A549 (cell line): ENCODE measurements at places on chromosomes 11 and 22.

- no peak for DNase-seq
Measured at GRCh38 chr11:6670202-6670830, 12.8 kb downstream of the MRPL17 start.

- no peak for DNase-seq
Measured at GRCh38 chr22:30978304-30978962, 9.4 kb downstream of the TUG1 start.

DNA sequence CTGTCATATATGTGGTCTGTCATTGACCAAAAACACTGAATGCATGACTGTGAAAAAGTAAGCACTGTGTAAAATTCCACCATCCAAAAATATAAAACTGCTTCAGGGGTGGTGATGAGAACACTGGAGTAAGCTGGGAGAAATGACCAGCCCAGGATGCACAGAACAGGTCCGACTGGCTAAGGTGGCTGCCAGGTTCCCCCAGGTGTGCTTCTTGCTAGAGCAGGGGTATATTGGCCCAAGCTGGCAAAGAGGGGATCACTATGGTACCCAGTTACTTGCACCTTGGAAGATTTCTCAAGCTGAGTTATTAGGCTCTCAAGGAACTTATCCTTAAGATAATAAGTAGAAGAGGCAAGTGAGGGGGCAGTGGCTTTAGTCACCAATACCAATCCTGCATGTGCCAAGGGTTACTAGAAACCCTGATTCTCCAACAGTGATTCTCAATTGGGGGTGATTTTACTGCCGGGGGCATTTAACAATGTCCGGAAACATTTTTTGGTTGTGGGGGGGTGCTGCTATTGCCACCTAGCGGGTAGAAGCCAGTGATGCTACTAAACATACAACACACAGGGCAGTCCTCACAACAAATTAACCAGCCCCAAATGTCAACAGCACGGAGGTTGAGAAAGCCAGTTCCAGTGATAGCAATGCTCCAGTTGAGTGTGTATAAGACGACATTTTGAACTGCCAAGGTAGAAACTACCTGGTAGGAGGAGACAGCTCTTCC lies 15.7 kb downstream of the SNU13 start:
- DNase-seq: peak; percentile 58

DNA sequence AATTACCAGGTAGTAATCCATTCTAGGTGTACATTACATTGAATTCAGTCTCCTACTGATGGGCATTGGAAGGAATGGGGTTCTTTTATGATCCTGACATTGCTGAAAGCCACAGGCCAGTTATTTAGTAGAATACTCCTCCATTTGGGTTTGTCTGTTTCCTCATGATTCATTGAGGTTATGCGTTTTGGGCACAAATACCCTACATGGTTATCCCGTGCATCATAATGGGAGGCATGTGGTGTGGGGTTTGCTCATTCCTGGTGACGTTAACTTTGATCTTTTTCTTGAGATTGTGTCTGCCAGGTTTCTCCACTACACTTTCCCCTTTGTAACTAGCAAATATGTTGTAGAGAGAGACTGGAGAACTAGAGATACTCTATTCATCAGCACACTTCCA lies 5.5 kb downstream of the FOLR3 start:
- peak; percentile 10 for DNase-seq

- no peak for DNase-seq
Measured at GRCh38 chr11:2483426-2483825, 38.6 kb downstream of the KCNQ1 start.

DNA sequence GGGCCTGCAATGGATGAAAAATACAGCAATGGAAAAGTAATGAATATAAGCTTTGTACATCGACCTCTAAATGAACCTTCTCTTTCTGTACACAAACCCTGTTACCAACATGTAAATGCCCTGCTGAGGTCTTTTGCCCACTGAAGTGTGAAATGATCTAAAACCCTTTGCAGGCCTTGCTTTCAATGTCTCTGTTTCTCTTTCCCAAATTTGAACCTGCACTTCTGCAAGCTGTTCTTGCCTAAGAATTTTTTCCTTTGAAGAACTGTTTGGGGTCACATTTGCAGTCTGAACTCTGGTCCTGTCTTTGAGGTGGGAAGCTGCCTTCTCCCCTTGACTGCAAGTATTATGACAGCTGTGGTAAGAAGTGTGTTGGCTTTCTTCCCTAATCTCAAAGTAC lies 1237.1 kb downstream of the FAM181B start:
- no peak for DNase-seq
